Pulmonary artery endothelial cell (primary cell): ENCODE measurements at places on chromosomes 7 and 10. TPM values are rescaled to one million over a fixed set of nuclear protein-coding genes. Genes with fewer than 3 reads are reported as not detected.
A peak's percentile ranks its signal among the peaks of the same experiment; 100 is the strongest.

DNA sequence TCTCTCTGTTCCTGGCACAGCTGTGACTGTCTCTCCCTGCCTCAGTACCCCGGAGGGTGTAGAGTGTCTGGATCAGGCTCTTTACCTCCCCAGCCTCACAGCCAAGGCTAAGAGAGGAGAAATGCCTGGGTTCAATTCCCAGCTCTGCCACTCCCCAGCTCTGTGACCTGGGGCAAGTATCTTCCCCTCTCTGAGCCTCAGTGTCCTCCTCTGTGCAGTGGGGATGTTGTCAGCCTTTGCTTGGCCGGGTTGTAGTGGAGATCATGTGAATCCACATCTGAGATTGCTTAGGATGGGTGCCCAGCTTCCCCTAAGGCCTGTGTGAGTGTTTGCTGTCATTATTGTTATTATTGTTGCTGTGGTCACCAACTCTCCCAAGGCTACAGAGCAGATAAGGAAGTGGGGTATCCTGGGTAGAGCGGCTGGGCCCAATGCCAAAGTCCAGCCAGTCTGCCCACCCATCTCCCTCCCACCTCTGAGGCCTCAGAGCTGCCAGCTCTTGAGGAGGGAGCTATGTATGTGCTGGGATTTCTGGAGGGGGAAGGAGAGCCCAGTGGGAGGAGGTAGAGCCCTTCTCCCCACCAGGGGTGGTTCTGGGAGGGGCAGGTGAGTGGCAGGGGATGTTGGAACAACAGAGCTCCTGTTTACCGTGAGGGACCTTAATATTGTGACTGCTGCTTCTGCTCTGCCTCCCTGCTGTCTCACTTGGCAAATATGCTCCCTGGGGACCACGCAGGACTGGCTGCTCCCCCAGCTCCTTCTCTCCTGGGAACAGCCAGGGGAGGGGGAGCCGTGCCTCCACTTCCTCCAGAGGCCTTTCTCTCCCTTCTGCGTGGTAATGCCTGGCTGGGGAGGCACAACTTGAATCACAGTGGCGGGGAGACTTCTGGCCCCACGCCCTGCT is 170.5 kb downstream of the RPS24 start:
- DNase-seq = peak; percentile 15

GRCh38 chr7:107103369-107103768 is 58.9 kb downstream of the PRKAR2B start:
- peak; percentile 50 for DNase-seq

DNA sequence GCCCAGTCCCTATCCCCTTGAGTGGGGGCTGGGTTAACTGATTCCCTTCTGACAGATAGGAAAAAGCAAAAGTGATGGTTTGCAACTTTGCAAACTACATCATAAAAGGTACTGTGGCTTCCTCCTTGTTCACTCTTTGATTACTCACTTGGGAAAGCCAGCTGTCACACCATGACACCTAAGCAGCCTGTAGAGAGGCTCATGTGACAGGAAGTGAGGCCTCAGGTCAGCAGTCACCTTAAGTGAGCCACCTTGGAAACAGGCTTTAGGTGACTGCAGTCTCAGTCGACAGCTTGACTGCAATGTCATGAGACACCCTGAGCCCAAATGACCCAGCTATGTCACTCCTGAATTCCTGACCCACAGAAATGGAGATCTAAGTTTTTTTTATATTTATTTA is 4.3 kb upstream of the CHCHD2 start:
- no peak for DNase-seq

DNA sequence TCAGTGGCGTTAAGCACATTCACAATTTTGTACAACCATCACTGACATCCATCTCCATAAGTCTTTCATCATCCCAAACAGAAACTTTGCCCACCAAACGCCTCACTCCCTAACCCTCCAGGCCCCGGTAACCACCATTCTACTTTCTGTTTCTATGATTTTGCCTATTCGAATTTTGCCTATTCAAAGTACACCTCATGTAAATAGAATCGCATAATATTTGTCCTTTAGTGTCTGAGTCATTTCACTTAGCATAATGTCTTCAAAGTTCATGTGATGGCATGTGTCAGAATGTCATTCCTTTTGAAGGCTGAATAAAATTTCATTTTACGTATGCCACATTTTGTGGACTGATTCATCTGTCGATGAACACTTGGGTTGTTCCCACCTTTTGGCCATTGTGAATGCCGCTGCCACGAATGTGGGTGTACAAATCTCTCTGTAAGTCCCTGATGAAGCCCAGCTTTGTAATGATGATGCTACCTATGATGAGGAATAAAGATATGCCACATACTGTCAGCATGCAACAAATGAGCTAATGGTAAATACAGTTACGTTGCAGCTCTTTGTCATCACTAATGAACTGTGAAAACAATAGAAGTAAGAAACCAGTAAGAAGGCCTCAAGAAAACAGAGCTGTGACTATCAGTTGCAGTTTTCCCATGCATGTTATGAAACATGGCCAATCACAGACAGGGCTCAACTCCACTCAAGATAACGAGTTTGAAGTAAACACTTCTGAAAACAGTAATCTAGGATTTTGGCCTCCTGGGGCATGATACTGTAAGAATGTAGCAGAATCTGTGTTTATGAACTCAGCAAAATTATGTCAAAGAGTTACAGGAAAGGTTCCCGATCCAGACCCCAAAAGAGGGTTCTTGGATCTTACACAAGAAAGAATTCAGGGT is 120.0 kb downstream of the ADAM12 start:
- DNase-seq = no peak

Gene SFXN3
- total RNA-seq = 61.8 and 62.2 TPM in 2 replicates

Gene C10orf105
- not detected in 2 replicates for total RNA-seq

Gene STK31
- total RNA-seq = 0.07 TPM in 1 of 2 replicates, not detected in the other

Gene NPFFR1
- not detected in 2 replicates for total RNA-seq

GRCh38 chr10:64010711-64011110 is 489.5 kb downstream of the REEP3 start:
- no peak for DNase-seq

DNA sequence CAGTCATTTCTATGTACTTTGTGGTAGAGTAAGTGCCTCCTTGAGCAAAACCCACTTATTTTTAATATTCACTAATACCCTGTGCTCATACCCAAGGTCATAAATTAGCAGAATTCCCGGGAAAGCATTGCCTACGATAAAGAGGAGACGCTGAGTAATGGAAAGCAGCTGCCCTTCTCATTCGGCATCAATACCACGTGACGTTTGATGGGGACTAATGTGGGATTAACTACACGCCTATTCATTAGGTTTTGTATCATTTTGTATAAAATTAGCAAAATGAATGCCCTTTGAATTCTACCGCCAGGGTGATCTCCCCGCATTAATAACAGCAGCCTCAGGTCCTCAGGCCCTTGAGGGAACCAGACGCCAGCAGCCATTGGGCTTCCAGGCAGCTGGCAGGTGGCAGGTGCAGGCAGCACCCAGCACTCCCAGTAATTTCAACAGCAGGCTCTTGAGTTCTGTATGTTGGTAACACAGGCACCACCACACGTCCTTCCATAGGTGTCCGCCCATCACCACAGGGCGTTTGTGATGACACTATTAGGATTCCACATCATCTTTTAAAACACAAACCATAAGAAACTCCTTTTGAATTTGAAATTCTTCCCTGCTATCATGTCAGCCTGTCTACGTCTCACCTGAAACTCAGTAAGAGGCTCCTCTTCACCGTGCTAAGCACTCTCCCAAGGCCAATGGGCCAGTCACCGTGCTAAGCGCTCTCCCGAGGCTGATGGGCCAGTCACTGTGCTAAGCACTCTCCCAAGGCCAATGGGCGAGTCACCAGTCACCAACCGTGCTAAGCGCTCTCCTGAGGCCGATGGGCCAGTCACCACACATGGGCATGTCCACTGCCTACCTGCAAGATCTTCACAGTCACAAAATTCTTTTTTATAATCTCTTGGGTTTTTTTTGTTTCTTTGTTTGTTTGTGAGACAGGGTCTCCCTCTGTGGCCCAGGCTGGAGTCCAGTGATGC is 509.4 kb downstream of the PTPRN2 start:
- DNase-seq = no peak

Gene SPDYE11
- not detected in 2 replicates for total RNA-seq

DNA sequence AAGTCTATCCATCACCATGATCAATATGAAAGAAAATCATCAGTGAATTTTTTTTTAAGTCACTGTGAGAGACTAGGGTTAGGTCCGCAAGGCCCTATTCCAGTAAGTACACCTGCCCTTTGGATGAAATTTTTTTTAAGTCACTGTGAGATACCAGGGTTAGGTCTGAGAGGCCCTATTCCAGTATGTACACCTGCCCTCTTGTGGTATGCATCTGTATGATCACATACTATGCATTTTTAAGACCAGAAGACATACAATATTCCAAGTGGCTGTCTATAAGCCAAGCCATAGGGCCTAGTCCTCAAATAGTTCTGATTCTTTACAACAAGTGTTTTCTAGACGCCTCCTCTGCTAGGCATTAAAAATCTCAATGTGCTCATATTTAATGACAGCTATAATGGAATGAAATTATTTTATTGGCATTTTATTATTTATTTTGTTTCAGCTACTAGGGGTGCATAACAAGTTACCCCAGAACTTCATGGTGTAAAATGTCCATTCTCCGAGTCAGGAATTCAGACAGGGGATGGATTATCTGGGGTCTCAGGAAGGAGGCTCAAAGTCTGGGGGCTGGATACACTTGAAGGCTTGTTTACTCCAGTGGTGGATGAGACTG is 53.1 kb downstream of the TEX36 start:
- DNase-seq = peak; percentile 22

DNA sequence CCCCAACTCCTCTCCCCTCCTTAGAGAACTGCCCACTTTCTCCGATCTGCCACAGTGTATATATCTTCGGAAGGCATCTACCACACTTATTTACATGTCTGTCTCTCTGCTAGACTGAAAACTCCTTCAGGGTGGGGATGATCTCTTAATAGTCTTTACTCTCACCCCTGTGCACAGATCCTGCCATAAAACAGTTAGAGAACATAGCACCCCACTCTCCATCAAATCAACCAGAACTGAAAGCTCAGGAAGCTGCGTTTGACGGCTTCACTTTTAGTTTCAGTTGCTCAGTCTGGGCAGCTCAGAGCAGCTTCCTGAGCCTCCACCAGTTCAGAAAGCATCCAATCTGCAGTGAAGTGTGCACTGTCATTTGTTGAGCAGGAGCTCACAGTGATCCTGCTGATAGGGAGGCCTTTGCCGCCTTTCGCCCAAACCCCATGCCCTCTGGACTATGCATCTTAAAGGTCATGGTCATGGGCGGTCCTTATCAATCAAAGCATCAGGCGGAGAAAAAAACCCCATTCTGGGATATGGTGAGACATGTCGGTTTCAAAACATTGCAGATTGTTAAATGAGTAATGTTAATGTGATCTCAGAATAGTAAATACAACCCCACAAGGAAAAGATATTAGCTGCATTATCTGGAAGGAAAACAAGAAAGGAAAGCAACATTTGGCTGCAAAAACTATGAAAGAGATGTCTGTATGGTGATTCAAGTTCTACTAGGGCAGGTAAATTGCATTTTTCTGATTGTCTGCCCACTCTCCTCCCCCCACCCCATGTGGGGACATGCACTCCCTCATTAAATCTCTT is 167.1 kb upstream of the ADO start:
- DNase-seq = no peak

DNA sequence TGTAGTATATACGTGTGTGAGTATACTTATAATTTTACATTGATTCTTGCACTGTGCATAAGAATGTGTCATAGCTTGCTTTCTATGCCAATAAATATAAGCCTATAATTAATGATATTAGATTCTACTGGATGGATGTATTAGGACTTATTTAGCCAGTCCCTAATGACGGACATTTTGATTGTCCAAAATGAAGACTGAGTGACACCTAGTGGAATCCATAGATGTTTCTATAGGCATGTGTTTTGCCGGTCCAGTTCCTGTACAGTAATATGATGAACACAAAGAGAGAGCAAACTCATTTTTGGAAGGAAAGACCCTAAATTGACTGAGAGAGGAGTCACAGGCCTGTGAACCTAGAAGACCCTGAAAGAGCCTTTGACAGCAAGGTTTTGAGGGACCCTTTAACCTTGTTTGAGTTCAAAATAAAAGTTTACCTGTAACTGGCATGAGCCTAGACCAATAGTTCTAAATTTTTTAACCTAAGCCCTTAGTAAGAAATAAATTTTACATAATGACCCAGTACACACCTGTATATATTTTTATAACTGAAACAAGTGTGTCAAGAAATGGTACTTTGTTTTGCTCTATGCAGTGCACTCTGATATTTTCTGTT is 42.4 kb upstream of the AGBL3 start:
- DNase-seq = no peak

Gene TMEM176A
- total RNA-seq = not detected in 2 replicates
